Endothelial cell of umbilical vein (primary cell): ENCODE measurements at places on chromosomes 12 and 14. TPM values are rescaled to one million over a fixed set of nuclear protein-coding genes. Genes with fewer than 3 reads are reported as not detected.

Gene TBX5
- not detected in 2 replicates for polyA plus RNA-seq

Gene DPF3
- 1.5 and 2.4 TPM in 2 replicates for polyA plus RNA-seq

Gene CLECL1
- polyA plus RNA-seq = not detected in 2 replicates

Gene HVCN1
- 6.3 and 8.4 TPM in 2 replicates for polyA plus RNA-seq

Gene OR6C2
- not detected in 2 replicates for polyA plus RNA-seq

Gene ATXN7L3B
- 13.9 and 18.1 TPM in 2 replicates for polyA plus RNA-seq

Gene KRT85
- not detected in 2 replicates for polyA plus RNA-seq

Gene CHPT1
- polyA plus RNA-seq = 12.1 and 12.5 TPM in 2 replicates

Gene DBX2
- not detected in 2 replicates for polyA plus RNA-seq

Gene NPFF
- 0.30 TPM in 1 of 2 replicates, not detected in the other for polyA plus RNA-seq
